ENCODE measurements at places on chromosomes 5 and 9.

DNA sequence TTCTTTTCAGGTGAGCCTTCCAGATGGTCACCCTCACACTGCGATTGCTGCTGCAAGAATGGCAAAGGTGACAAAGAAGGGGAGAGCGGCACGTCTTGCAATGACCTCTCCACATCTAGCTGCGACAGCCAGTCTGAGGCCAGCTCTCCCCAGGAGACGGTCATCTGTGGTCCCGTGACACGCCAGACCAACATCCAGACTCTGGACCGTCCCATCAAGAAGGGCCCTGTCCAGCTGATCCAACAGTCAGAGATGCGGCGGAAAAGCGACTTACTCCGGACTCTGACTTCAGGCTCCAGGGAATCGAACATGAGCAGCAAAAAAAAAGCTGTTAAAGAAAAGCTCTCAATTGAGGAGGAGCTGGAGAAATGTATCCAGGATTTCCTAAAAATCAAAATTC, 303.0 kb downstream of the KCTD16 start:
- no peak for DNase-seq

DNA sequence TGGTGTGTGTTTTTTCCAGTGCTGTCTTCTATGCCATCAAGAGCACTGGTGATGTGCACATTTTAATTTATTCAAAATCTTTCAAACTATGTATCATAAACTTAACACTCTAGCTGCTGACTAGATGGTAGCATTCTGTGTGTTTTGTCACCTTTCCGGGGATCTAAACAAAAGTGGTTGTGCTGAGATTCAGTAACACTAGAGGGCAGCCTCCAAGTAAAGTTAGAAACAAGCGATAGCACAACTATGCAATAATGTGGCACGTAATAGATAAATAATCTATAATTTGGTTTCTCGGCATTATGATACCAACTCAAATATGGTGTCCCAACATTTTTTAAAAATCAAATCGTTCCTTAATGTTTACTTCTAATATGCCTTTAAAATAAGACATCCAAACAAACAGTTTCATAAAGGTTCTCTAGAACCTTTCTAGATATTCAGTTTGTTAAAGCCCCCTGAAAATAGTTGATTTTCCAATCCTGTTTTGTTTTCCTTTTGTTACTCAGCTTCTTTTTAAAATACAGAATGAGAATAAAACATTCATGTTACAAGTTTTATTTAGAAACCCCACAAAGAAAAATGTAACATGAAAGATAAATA, 16.9 kb downstream of the SEMA6A start:
- DNase-seq, result no peak

- DNase-seq, result no peak
These were observed 65.3 kb downstream of the OLFM1 start for GRCh38 chr9:135152614-135153334.

DNA sequence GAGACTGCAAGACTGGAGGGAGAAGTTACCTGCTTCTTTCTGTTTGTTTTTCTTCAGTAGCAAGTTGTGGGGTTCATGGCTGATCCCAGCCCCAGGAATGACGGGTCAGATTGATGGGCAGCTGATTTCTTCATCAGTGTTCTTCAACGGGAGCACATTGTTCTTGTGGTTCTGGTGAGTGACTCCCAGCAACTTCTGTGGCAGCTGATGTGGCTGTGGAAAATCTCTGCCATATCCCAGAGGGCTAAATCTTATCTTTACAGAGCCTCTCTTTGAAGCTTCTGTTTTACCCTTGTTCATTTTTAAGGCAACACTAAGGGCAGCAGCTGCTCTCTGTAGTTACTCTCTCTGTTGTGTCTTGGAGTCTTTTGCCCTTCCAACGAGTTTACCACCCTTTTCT, 710.3 kb downstream of the PRELID2 start:
- no peak for DNase-seq

DNA sequence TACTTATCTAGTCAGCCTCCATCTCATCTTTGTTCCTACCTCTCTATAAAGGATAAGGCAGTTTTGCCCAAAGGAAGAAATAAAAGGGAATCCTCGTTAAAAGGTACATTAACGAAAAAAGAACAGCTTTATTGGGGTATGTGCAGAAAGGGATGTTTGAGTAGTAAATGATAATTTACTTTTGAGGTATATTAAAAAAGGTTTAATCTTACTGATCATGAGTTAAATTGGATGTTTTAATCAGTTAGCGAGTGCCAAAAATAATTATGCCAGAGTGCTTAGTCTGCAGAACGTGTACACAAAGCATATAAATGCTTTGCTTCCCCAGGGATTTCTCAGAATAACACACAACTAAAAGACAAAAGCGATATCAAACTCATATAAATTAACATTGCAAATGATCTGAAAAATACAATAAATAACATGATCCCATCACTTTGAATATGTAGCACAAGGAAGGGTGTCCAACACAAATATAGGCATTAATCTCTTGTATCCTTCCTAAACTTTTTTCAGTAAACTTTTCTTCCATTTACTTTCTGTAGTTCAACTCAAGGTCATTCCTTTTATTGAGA, 865.0 kb downstream of the NR2F1-AS1 start:
- no peak for DNase-seq

- DNase-seq, result no peak
These were observed 68.5 kb downstream of the PTCD2 start for GRCh38 chr5:72388646-72389045.

- DNase-seq, result no peak
These were observed 105.1 kb downstream of the INSYN2B start for GRCh38 chr5:169875091-169875728.

GRCh38 chr5:36778336-36778735, 98.2 kb upstream of the NIPBL start:
- no peak for DNase-seq

DNA sequence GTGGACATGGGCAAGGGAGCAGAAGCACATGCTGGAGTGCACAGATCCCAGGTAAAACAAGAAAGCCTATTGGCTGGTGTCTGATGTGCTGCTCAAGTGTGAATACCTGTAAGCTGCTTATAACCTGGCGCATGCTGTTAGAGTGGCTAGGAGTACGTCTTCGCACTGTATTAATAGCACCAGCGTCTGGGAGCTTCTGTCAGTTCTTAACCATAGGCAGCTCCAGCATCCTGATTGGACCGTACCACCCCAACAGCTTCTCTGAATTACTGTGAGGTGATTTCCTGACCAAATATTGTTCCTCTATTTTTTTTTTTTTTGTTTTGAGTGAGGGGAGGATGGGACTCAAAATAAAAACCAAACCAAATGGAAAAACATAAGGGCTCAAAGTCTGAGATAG, 987.6 kb downstream of the PTPRD start:
- no peak for DNase-seq

- DNase-seq, result no peak
These were observed 17.9 kb downstream of the SLC1A3 start for GRCh38 chr5:36624277-36624676.

- no peak for DNase-seq
These were observed 341.0 kb upstream of the PANK3 start for GRCh38 chr5:168920019-168920810.

DNA sequence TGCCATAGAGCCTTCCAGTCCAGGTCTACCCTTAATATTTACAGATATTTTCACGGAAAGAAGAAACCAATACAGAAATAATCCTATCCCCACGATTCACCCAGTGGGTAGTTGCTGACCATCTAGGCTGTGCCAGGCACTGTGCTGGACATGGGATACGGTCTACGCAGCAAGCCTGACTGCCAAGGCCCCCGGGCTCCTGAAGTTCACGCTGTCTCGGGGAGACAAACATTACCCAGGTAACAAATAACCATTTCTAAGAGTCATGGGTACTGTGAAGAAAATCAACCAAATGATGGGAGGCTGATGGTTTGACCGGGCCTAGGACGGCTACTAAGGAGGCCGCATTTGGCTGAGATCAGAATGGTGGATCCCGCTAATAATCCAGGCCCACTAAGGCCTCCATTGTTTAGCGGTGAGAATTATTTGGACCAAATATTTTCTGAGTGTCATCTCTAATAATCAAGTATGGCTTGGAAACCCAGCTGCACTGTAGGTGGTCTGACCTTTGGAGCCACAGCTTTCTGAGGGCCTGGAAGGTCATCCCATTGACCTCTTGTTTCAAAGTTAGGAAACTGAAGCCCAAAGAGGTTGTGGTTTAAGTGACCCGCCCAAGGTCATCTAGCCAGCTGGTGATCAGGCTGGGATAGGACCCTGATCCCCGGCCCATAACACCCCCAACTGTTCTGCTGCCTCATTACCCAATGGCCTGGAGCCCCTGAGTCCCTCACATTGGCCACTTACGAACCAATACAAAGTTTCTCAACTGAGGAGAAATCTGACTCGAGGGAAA, 82.4 kb downstream of the AK8 start:
- no peak for DNase-seq

DNA sequence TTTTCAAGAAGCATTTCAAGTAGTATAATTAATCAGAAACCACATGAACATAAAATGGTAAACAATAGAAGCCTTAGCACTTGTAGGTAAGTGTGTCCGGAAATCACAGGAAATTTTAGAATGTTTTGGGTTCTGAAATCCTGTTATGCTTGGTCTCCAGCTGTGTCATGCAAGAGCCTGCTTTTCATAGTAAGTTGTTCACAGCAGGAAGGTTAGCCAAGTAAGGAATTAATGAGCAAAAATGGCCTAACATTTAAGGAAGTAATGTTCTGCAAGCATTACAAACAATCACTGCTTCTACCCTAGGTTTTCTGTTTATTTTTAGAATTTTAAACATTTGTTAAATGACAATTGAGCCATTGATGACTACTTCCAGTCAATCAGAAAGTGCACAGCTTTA, 669.5 kb downstream of the SLCO4C1 start:
- no peak for DNase-seq

DNA sequence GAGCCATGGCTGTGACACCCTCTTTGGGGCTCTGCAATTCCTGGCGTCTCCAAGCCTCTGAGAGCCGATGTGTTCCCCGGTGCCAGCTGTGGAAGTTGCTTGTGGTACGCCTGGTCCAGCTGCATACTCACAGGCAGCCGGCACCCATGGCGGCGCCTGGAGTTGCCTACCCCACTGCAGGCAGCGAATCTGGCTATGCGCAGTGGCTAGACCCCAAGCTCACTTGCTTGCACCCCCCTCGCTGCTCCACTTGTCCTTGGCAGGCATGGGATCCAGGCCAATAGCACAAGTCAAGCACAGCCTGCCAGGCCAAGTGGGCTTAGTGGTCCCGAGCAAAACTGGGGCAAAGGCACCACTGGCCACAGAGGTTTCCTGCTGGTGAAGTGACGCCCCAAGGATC, 24.7 kb upstream of the GABRA6 start:
- DNase-seq, result no peak

DNA sequence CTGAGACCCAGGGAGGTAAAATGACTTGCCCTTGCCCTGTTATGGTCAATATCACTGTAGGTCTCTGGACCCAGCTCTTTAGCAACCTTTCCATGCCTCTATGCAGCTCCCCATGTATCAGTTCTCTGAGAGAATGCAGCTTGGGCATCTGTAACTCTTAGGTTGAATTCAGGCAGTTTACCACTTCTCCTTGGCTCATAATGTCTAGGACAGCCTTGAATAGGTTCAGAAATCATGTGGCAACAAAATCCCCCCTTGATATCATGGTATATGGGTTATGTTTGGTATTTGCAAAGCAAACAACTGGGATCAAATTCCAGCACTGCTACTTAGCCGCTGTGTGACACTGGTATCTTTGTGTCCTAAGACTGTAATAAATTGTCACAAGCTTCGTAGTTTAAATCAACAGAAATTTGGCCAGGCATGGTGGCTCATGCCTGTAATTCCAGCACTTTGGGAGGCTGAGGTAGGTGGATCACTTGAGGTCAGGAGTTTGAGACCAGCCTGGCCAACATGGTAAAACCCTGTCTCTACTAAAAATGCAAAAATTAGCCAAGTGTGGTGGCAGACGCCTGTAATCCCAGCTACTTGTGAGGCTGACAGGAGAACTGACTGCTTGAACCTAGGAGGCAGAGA, 10.7 kb upstream of the SUB1 start:
- DNase-seq, result no peak

GRCh38 chr9:2758162-2758897, 41.0 kb downstream of the KCNV2 start:
- no peak for DNase-seq

DNA sequence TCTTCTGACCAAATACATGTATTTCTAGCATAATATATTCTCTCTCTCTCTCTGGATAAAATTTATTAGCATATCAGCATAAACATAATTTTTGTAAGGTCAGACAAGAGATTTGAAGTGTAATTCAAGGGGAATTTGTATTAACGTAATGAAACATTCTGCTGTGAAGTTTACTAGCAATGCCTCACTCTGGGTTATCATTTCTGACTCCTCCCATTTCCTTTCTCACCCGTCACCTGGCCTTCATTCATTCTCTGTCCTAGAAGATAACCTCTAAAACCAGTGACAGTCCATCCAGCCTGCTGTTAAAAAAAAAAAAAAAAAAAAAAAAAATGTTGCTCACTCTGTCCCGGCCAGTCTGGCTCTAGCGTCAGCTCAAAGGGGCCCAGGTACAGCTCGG, 27.1 kb downstream of the GRAMD2B start:
- no peak for DNase-seq

DNA sequence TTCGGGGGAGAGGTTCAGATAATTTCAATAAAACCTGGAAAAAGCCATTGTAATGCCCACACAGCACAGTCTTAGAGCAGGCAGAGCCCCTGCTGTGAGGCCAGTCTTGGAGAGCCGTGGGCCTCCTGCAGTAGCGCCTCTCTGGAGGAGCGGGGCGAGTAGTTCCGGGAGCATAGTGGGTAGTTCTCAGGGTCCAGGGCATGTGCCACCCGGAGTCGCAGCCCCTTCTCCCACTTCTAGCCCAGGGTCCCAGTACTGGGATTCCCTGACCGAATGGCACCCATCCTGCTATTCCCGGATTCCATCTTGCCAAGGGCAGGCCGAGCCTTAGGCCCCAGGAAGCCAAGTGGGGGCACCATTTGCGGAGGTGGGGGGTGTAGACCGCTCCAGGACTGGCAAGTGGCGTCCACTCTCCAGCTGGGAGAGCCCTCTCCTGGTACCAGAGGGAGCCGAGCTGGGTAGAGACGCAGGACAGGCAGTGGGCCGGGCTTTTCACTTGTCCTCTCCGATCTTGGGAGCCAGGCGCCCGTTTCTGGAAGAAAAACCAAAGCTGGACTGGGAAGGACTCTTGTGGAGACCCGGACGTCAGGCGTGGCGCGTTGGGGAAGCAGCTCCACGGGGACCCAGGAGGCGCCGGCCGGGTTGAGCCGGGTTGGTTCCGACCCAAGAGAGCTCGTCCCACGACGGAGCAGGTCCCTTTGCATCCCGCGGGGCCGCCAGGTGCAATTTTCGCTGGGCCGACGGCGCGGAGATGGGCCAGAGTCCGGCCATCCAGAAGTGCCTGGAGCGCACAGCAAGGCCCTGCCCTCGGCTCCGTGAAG, 12.1 kb downstream of the PROP1 start:
- no peak for DNase-seq
